GM10248 (cell line): ENCODE measurements at places on chromosomes 6 and 20.

DNA sequence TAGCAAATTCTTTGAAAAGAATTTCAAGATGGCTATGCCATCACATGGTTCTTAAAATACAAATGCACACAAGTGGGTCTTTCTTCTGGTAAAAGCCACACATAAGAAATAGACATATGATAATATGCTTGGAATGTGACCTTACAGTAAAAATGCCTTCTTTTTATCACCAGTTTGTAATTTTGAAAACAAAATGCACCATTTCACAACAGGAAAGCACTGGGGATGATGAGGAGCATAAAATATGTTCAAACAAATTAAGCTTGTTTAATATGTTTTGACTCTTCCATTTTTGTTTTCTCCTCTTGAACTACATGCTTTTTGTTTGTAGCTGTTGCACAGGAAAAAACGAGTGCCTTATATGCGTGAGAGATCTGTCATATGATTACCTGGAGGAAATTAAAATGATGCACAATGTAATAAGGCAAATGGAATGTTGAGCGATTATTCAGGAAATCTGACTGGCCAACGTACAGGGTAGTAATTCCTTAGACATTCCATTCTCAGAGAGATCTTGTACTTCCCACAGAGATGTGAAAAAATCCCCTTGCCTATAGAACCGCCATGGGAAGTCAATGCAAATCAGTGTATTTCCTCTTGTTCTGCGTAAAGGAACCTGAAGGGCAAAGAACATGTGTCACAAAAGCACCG, 911.6 kb downstream of the TFAP2A start:
- no peak for DNase-seq

- no peak for DNase-seq
Observed at GRCh38 chr6:169454204-169454871, 200.7 kb upstream of the THBS2 start.

DNA sequence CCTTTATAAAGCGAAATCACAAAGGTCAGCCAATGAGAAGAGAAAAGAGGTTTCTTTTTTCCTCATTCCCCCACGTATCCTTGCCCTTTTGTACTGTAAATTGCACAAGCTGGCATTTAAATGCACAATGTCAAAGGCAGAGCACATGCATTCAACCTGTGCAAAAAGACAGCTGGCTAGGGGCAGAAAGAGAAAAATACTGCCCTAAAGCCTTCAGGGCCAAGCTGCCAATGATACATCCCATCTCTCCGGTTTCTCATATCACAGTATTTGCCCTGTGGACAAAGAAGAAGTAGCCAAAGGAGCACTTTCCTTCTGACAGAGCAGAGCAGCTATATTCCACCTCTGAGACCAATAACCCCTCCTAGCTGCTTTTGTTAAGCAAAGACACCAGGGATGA, 219.2 kb downstream of the TRDN start:
- no peak for DNase-seq

- DNase-seq, result no peak
Observed at GRCh38 chr6:122200440-122200839, 199.0 kb upstream of the HSF2 start.

GRCh38 chr6:107531868-107532267, 42.0 kb downstream of the SOBP start:
- no peak for DNase-seq
